T-helper 17 cell (primary cell): ENCODE measurements at places on chromosomes 2 and 18. TPM values are rescaled to one million over a fixed set of nuclear protein-coding genes. Genes with fewer than 3 reads are reported as not detected.

- no peak for DNase-seq
- peaks cover 2% of the 10 kb centered on the region for H3K36me3 ChIP-seq
- peaks cover 11% of the 10 kb centered on the region for H3K4me1 ChIP-seq
- no peak overlapping the region for H3K4me3 ChIP-seq
- peaks cover 8% of the 10 kb centered on the region for H3K27me3 ChIP-seq
Observed at GRCh38 chr2:158009399-158009798, 92.3 kb upstream of the UPP2 start.

- peaks cover 2% of the 10 kb centered on the region for H3K4me1 ChIP-seq
- H3K27ac ChIP-seq = no peak overlapping the region
- DNase-seq = no peak
- no peak overlapping the region for H3K4me3 ChIP-seq
- H3K27me3 ChIP-seq = no peaks in the 10 kb centered on the region
- no peaks in the 10 kb centered on the region for H3K36me3 ChIP-seq
Observed at GRCh38 chr18:48679236-48679635, 140.4 kb downstream of the CTIF start.

DNA sequence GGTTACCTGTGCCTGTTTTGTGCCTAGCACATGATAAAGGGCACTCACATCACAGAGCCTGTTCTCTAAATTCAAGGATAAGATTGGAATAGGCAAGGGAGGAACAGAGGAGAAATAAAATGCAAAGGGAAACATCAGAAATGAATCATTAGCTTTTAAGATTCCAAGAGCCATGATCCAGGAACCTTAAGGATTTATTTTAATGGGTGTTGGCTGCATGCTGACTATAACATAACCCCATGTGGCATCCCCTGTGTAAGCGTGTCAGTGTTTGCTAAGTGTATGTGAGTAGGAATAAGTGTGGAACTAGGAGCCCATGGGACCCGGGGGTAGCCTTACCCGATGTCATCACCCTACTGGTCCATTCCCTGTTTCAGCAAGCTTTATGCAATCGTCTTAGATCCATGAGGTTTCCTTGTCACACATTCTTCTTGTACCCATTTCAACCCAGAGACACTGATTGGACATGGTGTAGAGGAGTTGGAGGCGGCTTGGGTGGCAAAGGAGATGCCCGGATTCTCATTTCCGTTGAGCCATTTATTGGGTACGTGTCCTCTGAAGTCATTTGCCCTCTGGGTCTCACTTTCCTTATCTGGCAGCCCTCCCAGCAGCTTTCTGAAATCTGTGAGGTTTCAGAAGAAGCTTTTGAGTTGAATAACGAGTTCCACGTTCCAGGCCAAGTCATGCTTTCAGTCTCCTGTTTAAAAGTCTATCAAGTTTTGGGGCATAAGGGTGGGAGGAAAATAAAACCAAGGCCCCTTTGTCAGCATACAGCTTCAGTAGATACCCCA lies 117.0 kb downstream of the MGAT5 start:
- H3K27me3 ChIP-seq = no peaks in the 10 kb centered on the region
- peak overlapping the region; percentile 64 for H3K27ac ChIP-seq
- H3K4me1 ChIP-seq = peaks cover 37% of the 10 kb centered on the region
- no peak overlapping the region for H3K4me3 ChIP-seq
- no peak for DNase-seq
- H3K36me3 ChIP-seq = peaks cover 11% of the 10 kb centered on the region

DNA sequence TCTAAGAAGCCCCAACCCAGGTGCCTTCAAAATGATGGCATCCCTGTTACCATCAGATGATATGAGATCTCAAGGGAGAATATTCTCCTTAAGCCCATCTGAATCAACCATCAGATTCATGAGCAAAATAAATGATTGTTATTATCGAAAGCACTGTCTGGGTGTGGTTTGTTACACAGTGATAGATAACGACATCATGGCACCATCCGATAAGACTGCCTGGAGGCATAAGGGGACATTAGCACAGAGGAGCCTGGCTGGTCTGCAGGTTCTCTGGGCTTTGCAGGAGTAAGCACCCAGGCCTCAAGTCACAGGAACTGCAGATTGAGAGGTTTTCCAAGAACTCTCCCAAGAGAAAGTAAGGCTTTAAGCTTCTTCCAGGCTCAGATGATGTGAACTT lies 15.6 kb downstream of the BMP10 start:
- H3K4me3 ChIP-seq = no peak overlapping the region
- H3K4me1 ChIP-seq = peaks cover 5% of the 10 kb centered on the region
- peaks cover 38% of the 10 kb centered on the region for H3K27me3 ChIP-seq
- DNase-seq = no peak
- H3K36me3 ChIP-seq = peaks cover 2% of the 10 kb centered on the region

- no peaks in the 10 kb centered on the region for H3K27me3 ChIP-seq
Observed at GRCh38 chr2:200698217-200698616, 112.4 kb downstream of the AOX1 start.

- no peak for DNase-seq
- no peak overlapping the region for H3K27ac ChIP-seq
- H3K27me3 ChIP-seq = no peaks in the 10 kb centered on the region
- no peaks in the 10 kb centered on the region for H3K4me1 ChIP-seq
Observed at GRCh38 chr2:150320608-150321007, 166.9 kb downstream of the RND3 start.

GRCh38 chr2:88561646-88562388 lies 65.4 kb downstream of the EIF2AK3 start:
- no peak for DNase-seq
- H3K36me3 ChIP-seq = peaks cover 5% of the 10 kb centered on the region
- no peak overlapping the region for H3K4me3 ChIP-seq
- H3K4me1 ChIP-seq = peaks cover 3% of the 10 kb centered on the region
- H3K27ac ChIP-seq = peak overlapping the region; percentile 21

DNA sequence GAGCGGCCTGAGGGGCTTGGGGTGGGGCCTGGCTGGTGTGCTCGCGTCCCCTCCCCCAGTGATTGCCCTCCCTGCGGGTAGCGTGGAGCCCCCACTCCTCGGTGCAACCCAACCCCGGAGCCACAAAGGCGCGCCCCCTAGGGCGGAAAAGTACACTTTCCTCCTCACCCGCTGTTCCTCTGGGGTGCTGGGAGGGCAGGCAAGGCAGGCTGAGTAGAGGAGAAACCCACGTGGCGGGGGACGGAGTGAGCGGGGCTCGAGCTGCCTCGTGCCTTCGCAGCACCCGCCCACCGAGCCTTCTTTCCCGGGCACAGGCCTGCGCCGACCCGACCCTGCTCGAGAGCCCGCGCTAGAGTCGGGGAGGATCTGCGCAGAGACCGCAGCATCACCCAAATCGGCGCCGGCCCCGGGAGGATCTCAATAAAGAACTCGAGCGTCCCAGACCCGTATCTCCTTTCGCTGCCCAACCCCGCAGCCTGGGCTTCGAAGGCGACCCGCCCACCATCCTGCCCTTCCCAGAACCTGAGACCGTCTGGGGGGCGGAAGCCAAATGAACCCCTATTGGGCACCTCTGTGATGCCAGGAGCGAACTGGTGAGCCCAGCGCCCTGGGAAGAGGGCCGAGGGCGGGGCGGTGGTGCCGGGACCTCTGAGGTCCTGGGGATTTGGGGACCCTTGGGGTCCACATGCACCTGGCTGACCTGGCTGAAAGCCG lies 1.5 kb downstream of the UCN start:
- no peak overlapping the region for H3K27ac ChIP-seq
- DNase-seq = no peak
- no peaks in the 10 kb centered on the region for H3K4me1 ChIP-seq
- H3K27me3 ChIP-seq = peaks cover 19% of the 10 kb centered on the region
- peaks cover 5% of the 10 kb centered on the region for H3K36me3 ChIP-seq

- DNase-seq = no peak
- H3K27ac ChIP-seq = no peak overlapping the region
- peaks cover 4% of the 10 kb centered on the region for H3K4me1 ChIP-seq
- no peak overlapping the region for H3K4me3 ChIP-seq
Observed at GRCh38 chr2:69211048-69211447, 176.0 kb downstream of the GFPT1 start.

- H3K4me3 ChIP-seq = no peak overlapping the region
- DNase-seq = no peak
- peaks cover 3% of the 10 kb centered on the region for H3K36me3 ChIP-seq
- peaks cover 23% of the 10 kb centered on the region for H3K4me1 ChIP-seq
- no peak overlapping the region for H3K27ac ChIP-seq
Observed at GRCh38 chr2:12623051-12623450, 93.7 kb upstream of the TRIB2 start.

- H3K27ac ChIP-seq = no peak overlapping the region
- no peak for DNase-seq
Observed at GRCh38 chr2:170554278-170554955, 160.7 kb upstream of the SP5 start.

DNA sequence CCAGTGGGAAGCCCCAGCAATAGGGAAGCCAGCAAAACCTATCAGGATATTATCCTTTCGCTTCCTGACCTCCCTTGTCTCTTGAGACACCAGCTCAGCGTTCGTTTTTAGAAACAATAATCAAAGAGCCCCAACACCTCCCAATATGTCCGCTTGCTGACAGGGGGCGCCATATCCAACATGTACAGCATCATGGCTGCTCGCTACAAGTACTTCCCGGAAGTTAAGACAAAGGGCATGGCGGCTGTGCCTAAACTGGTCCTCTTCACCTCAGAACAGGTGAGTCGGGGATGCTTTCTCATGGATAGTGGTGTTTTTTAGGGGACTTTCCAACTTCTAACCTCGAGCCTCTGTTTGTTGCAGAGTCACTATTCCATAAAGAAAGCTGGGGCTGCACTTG lies 28.7 kb downstream of the GAD1 start:
- peaks cover 8% of the 10 kb centered on the region for H3K4me1 ChIP-seq
- H3K36me3 ChIP-seq = no peaks in the 10 kb centered on the region
- DNase-seq = no peak
- no peak overlapping the region for H3K4me3 ChIP-seq

- H3K36me3 ChIP-seq = peaks cover 5% of the 10 kb centered on the region
- H3K4me1 ChIP-seq = no peaks in the 10 kb centered on the region
- peaks cover 19% of the 10 kb centered on the region for H3K27me3 ChIP-seq
- DNase-seq = no peak
- no peak overlapping the region for H3K27ac ChIP-seq
Observed at GRCh38 chr2:63780518-63781155, 61.1 kb upstream of the UGP2 start.

GRCh38 chr2:231134910-231135655 lies 10.2 kb upstream of the HTR2B start:
- no peak for DNase-seq
- peaks cover 2% of the 10 kb centered on the region for H3K36me3 ChIP-seq
- H3K4me3 ChIP-seq = no peak overlapping the region

DNA sequence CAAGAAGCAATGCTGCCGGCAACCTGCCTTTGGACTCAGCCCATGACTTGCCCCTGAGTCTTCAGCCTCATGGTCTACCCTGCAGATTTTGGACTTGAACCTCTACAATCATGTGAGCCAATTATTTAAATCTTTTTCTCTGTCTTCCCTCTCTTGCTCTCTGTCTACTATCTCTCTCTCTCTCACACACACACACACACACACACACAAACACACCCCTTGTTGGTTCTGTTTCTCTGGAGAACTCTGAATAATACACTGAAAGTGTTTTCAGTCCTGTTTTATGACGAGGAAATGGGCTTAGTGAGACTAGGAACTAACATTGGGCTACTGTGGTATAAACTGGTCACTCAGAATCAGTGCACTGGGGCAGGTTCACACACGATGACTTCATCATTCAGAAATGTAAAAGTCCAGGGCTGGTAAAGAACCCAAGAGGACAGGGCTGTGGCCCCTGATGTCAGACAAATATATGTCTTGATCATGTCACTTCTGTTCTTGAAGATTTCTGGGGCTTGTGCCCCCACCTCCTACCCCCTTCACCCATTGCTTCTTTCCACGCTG lies 266.1 kb upstream of the SIX2 start:
- no peak for DNase-seq
- H3K27ac ChIP-seq = no peak overlapping the region
- no peak overlapping the region for H3K4me3 ChIP-seq
- no peaks in the 10 kb centered on the region for H3K36me3 ChIP-seq

DNA sequence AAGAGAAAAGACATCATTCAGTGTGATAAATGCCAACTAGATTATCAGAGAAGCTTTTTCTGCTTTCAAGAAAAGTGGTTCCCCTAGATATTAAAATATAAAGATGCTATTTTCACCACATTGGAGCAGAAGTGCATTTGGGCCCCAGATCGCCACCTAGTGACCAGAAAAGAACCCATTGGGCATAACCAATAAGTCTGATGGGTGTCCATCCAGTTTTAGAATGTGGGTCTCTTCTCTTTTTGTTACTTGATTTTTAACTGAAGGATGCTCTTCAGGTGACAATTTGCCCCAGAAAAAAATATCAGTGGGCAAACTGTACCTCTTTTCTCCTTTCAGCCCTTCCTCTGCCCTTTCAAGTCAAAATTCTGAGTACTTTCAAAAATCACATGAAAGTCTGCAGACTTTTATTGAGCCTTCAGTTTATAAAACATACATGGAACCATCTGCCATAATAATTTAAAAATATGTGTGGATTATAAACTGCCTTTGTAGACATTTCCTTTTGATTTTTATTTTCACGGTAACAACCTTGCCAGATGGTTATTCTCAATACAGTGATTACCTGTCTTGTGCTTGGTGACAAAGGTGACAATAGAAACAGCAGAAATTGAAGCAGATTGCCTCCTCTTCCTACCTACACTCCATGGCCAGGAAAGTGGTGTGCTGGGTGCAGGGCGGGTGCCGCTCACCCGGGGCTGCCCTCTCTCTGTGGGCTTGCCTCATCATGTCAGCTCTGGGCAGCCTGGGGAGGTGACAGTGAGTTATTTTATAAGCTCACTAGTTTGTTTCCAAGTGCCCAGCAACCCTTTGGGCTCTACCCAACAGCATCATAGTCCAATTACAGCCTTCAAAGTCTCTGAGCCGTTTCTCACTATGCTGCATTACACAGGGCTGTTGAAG lies 124.5 kb downstream of the DCDC2C start:
- H3K27me3 ChIP-seq = no peaks in the 10 kb centered on the region
- H3K36me3 ChIP-seq = no peaks in the 10 kb centered on the region
- H3K4me3 ChIP-seq = no peak overlapping the region
- no peak for DNase-seq
- no peaks in the 10 kb centered on the region for H3K4me1 ChIP-seq

GRCh38 chr2:238523158-238524110 lies 96.7 kb downstream of the ASB1 start:
- DNase-seq = no peak
- no peak overlapping the region for H3K4me3 ChIP-seq
- H3K4me1 ChIP-seq = no peaks in the 10 kb centered on the region
- no peak overlapping the region for H3K27ac ChIP-seq
- H3K27me3 ChIP-seq = peaks cover 8% of the 10 kb centered on the region

- H3K4me3 ChIP-seq = no peak overlapping the region
- no peak for DNase-seq
- H3K27ac ChIP-seq = no peak overlapping the region
- no peaks in the 10 kb centered on the region for H3K4me1 ChIP-seq
- H3K27me3 ChIP-seq = no peaks in the 10 kb centered on the region
Observed at GRCh38 chr2:210617732-210618330, 61.4 kb downstream of the CPS1 start.

GRCh38 chr18:78303519-78304191 lies 676.0 kb upstream of the SALL3 start:
- H3K4me3 ChIP-seq = no peak overlapping the region
- H3K27me3 ChIP-seq = peaks cover 5% of the 10 kb centered on the region
- H3K36me3 ChIP-seq = no peaks in the 10 kb centered on the region
- no peak overlapping the region for H3K27ac ChIP-seq
- H3K4me1 ChIP-seq = no peaks in the 10 kb centered on the region

Gene INHA
- not detected for total RNA-seq

Gene CFAP210
- 3.7 TPM for total RNA-seq

Gene ACSL3
- total RNA-seq = 56.2 TPM

Gene EMX1
- not detected for total RNA-seq

Gene FSIP2
- total RNA-seq = 0.50 TPM

Gene AOX1
- total RNA-seq = not detected

Gene DOK1
- 8.3 TPM for total RNA-seq

Gene ZNF396
- 0.26 TPM for total RNA-seq

Gene SKA1
- total RNA-seq = 0.27 TPM

Gene DAW1
- total RNA-seq = not detected
